ENCODE measurements at places on chromosomes 1 and 21.

GRCh38 chr1:118890851-118891384 is 97.2 kb downstream of the TBX15 start:
- DNase-seq, result no peak

- no peak for DNase-seq
Measured at GRCh38 chr1:232421143-232421796, 208.7 kb downstream of the SIPA1L2 start.

DNA sequence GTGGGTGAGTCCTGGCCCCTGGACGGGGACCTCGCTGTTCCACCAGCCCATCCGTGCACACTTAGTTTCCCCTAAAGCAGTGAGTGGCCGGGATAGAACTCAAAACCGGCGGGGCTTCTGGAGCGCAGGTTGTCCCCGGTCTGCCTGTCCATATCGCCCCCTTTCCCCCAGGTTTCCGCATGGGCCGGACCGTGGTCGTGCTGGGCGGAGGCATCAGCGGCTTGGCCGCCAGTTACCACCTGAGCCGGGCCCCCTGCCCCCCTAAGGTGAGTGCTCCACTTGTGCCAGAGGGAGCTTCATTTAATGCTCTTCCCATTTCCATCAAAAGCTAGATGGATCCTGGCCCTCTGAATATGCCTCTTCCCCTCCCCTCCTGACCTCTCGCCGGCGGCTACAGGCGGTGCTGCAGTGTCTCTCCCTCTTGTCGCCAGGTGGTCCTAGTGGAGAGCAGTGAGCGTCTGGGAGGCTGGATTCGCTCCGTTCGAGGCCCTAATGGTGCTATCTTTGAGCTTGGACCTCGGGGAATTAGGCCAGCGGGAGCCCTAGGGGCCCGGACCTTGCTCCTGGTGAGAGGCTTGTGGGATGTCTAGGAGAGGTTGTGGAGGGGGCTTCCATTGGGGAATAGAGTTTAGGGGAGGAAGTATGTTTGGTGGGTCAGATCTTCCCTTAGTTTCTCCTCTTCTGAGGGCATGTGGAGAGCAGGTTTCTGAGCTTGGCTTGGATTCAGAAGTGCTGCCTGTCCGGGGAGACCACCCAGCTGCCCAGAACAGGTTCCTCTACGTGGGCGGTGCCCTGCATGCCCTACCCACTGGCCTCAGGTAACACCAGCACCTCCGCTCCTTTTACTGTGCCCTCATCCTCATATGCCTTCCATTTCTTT is 683 bp downstream of the PPOX start:
- no peak for DNase-seq

DNA sequence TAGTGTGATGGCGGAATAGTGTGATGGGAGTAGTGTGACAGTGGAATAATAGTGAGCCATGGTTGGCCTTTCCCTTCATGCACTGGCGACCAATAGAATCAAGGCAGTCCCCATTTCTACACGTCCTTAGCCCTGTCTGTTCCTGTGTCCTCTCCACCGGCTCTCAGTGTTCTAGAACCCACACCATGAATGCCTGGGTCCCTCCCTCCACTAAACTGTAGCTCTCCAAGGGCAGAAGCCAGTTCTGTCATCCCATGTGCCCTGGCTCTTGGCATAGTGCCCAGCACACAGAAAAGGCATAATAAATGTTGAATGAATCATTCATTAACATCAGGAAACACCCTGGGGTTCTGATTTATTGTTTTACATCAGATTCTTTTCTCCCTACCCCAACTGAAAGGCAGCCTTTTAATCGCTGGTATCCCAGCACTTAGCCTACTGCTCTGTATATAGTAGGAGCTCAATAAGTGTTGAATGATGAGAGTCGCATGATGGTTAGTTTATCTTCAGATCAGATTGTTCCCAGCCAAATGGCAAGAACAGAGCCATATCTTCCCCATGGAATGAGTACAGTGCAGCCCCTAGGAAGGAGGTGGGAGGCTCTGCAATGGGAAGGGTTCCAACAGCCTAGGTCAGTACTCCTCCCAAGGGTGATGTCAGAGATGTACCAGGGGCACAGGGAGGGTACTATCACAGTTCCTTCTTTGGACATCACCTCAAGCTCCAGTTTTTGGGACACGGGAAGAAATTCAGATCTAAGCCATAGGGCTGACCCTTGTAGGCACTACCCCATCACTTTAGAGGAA is 325.7 kb downstream of the HHAT start:
- no peak for DNase-seq

GRCh38 chr1:200081969-200082245 is 54.4 kb downstream of the NR5A2 start:
- no peak for DNase-seq
